ENCODE measurements at places on chromosomes 12 and 14.

DNA sequence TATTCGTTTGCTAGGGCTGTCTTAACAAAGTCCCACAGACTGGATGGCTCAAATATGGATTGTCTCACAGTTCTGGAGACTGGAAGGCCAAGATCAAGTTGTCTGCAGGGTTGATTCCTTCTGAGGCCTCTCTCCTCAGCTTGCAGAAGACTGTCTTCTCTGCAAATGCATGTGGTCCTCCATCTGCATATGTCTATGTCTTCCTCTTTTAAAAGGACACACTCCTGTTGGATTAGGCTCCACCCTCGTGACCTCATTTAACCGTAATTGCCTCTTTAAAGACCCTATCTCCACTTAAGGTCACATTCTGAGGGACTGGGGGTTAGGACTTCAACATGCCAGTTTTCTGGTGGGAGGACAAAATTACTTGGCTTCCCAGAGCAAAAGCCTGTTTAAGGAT, 123.3 kb downstream of the SLC38A6 start:
- DNase-seq, result no peak

DNA sequence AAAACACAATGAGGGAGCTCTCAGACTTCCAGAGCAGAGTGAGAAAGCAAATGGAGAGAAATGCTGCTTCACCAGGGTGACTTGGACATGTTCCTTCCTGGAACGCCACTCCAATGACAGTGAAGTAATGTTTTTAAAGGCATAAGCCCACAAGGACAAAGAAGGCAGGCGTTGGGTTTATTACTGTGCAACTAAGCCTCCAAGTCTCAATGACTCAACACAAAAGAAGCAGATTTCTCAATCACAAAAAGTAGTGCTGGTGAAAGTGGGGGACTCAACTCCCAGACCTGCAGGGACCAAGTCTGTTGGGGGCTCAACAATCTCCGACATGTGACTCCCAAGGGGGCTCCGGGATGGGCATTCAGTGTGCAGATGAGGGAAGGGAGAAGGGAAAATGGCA, 505.2 kb downstream of the BCL11B start:
- DNase-seq, result no peak

- DNase-seq, result no peak
Measured at GRCh38 chr14:48125654-48126053, 450.2 kb upstream of the MDGA2 start.

DNA sequence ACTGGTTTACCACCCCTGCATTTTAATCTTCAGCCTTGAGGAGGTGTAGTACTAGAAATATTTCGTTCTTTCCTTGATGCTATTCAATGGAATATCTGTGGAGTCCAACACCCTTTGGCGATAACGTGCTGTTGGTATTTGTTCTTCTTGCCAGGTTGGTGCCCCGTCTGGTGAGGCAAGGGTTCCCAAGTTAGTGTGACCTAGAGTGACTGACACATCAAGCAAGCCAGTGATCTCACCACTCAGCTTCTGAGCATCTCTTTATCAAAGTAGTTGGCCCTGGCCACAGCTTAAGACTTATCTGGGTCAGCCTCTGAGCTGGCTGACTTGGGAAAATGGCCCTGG, 60.2 kb downstream of the PLXNC1 start:
- no peak for DNase-seq

GRCh38 chr12:127310548-127310947, 956.4 kb upstream of the TMEM132C start:
- no peak for DNase-seq

DNA sequence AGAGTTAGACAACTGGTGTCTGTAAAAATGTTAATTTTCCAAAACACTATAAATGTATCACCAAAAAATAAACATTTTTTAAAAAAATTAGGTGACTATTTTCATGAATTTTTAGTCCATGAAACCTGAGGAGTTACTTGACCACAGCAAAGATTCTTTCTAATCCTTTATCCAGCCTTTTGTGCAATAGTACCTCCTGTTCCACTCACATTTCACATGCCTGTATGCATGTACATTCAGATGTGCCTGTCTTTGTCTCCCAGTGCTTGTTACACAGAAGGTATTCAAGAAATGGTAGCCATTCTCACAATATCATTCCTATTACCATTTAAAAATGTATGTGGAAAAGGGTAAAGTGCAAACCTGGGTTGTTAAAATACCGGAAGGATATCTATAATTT, 857.0 kb downstream of the DIO2 start:
- no peak for DNase-seq

- DNase-seq, result no peak
Measured at GRCh38 chr12:51334764-51335163, 10.8 kb upstream of the BIN2 start.
